Activated gamma-delta T cell (primary cell): ENCODE measurements at places on chromosomes 1 and 21.

- no peak for DNase-seq
Observed at GRCh38 chr1:162025541-162025940, 1.9 kb upstream of the OLFML2B start.

GRCh38 chr1:171948511-171948910 is 107.2 kb downstream of the DNM3 start:
- no peak for DNase-seq

GRCh38 chr1:115719285-115719684 is 49.2 kb downstream of the CASQ2 start:
- no peak for DNase-seq

DNA sequence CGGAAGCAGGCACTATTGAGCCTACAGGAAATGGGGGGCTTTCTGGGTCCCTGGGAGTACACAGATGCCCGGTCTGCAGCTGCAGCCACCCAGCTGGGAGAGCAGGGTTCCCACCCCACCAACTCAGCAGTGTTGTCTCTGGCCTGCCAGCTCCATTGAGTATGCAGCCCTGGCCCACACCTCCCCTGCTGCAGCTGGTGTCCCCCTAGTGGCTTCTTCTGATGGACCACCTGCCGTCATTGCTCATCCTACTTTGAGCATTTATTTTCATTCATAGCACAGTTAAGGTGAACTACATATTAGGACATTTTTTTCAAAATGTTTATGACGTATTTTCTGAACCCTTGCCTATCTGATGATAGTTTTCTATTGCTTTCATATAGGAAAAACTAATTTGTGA is 189.8 kb upstream of the LYPLAL1 start:
- DNase-seq: no peak

- DNase-seq: no peak
Observed at GRCh38 chr1:226360106-226360746, 47.7 kb downstream of the PARP1 start.

DNA sequence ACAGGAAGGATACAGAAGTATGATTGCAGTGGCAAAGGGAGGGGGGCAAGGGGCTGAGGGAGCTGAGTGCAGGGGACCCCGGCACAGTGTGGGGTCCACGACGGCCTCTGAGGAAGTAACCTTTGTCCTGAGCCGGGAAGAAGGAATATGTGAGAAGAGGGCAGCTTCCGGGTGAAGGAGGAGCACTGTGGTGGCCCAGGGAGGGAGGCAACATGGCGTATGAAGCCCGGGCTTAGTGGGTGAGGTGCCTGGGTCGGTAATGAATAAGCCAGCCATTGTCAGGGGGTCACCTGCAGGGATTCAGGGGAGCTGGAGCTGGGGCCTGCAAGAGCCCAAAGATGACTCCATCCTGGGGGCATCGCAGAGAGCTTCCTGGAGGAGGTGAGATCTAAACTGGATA is 200.4 kb downstream of the FOXD2 start:
- no peak for DNase-seq

- no peak for DNase-seq
Observed at GRCh38 chr1:209355415-209355814, 228.1 kb upstream of the CAMK1G start.

DNA sequence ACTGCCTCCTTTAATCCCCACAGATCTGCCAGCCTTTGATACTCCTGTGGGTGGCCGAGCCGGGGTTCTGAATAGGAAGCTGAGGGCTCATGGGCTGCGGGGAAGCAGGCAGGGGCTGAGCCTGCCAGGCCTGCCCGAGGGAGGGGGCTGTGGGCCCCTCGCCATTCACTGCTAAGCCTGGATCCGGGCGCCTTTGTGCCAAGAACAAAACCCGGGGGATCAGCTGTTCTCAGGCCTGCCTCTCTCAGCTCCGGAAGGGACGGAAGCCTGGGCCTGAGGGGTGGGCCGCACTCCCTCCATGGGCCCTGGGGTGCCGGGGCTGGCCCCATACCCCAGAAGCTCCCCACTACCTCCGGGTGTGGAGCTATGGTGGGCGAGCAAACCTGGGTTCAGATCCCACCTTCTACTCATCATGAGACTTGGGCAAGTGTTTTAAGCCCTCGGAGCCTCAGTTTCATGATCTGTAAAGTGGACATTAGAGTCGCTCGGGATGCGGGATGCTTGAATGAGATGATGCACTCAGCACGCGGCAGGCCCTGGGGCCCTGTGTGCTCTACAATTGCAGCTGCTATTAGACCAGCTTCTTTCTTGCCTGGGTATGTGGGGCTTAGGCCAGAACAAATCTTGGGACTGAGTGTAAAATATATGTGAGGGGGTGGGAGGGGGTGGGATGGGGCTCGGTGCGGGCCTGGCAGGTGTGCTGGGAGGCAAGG is 19.2 kb upstream of the EPHA2 start:
- DNase-seq: no peak

DNA sequence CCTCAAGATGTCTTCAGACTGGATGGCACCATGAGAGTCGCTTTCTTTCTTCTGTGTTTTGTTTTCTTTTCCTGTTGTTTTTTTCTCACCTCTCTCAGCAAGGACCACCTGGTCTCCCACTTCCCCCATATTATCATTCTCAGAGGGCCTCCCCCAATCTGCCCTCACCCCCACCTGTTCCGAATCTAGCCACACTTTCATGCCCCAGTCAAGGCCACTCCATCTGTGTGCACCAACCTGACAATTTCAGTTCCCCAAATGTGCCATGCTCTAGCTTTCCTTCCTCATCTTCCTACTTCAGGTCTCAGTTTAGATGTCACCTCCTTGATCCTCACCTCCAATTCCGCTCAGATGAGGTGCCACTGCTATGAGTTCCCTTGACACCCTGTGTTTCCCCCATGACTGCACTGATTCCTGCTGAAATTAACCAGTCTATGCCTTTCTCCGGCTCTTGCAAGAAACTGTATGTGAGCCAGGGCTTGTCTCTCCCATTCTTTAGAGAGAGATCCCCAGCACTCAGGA is 146.2 kb downstream of the PLPP3 start:
- DNase-seq: no peak

DNA sequence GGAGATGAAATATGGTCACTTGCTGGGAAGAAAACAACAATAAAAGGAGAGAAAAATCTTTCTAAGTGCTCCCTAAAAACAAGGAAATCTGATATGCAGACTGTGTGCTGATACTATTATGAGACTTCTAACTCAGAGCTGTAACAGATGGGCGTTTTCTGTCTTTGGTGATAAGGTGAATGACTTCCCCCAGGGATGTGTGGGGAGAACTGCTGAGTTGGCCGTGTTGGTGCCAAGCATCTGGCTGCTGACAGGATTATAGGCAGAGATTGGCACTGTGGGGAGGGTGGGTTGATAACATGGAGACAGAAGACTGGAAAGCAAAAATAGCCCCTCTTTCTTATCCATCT is 438.5 kb upstream of the PLXNA2 start:
- no peak for DNase-seq

- DNase-seq: no peak
Observed at GRCh38 chr1:76510672-76511557, 356.4 kb upstream of the ST6GALNAC5 start.

DNA sequence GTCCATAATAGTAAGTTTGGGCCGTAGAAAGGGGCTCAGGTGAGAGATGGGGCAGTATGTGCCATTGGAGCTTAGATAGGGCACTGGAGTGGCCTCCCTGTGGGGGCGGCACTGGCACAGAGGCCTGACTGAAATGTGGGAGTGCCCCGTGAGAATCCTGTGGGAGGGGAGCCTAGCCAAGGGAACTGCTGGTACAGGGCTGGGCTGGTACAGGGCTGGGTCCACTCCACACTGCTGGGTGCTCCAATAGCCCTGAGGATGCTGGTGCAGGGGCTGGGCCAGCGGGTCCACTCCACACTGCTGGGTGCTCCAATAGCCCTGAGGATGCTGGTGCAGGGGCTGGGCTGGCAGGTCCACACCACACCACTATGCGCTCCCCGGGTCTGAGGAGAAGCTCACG is 44.8 kb upstream of the PWP2 start:
- DNase-seq: no peak

DNA sequence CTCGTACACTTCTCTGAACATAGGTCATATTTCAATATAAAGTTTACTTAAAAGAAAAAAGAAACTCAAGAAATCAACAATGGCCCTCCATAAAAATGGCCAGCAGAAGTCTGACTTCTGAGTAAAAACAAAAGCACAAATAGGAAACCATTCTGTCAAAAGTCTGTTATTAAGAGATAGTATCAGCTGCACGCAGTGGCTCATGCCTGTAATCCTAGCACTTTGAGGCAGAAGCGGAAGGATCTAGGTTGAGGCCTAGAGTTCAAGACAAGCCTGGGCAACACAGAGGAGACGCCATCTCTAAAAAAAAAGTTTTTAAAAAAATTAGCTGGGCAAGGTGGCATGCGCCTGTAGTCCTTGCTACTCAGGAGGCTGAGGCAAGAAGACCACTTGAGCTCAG is 67.3 kb downstream of the PUM1 start:
- no peak for DNase-seq

- no peak for DNase-seq
Observed at GRCh38 chr1:23555986-23556634, 3.2 kb downstream of the ID3 start.

- DNase-seq: no peak
Observed at GRCh38 chr1:57066980-57067610, 101.3 kb upstream of the C8B start.

- no peak for DNase-seq
Observed at GRCh38 chr1:180168786-180169639, 14.3 kb downstream of the QSOX1 start.

GRCh38 chr1:153741986-153742385 is 14.1 kb downstream of the INTS3 start:
- DNase-seq: no peak

- no peak for DNase-seq
Observed at GRCh38 chr1:186757851-186758250, 70.9 kb upstream of the PLA2G4A start.

DNA sequence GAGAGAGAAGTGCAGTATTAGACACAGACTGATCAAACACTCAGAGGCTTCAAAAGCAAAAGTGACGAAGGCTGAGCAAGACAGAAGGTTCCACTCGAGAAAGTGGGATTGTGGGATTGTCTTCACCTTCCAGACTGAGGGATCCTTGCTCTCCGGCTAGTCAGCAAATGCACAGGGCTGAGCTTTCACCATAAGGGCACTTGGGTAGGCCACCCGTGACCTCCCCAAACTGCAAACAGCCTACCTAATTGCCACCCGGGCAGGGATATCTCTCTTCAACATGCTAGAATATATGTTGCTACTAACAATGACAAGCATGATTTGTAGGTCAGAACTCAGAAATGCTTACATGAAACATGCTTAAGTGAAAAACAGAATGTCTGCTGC is 35.3 kb upstream of the RIPK4 start:
- DNase-seq: no peak

- DNase-seq: no peak
Observed at GRCh38 chr1:22018583-22019559, 17.4 kb downstream of the CELA3A start.

- no peak for DNase-seq
Observed at GRCh38 chr1:228081144-228081543, 1.4 kb upstream of the ARF1 start.

DNA sequence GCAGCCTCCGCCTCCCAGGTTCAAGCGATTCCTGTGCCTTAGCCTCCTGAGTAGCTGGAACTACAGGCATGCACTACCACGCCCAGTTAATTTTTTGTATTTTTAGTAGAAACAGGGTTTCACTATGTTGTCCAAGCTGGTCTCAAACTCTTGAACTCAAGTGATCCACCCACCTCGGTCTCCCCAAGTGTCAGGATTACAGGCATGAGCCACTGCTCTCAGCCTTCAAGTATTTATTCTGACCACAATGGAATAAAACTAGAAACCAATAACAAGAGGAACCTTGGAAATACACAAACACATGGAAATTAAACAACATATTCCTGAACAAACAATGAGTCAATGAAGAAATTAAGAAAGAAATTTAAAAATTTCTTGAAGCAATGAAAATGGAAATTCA is 32.7 kb upstream of the DR1 start:
- DNase-seq: no peak

- DNase-seq: no peak
Observed at GRCh38 chr1:230120921-230121381, 53.9 kb downstream of the GALNT2 start.

- no peak for DNase-seq
Observed at GRCh38 chr1:178300352-178300699, 196.4 kb downstream of the CLEC20A start.

GRCh38 chr21:28608646-28609045 is 384.0 kb downstream of the LTN1 start:
- DNase-seq: no peak

DNA sequence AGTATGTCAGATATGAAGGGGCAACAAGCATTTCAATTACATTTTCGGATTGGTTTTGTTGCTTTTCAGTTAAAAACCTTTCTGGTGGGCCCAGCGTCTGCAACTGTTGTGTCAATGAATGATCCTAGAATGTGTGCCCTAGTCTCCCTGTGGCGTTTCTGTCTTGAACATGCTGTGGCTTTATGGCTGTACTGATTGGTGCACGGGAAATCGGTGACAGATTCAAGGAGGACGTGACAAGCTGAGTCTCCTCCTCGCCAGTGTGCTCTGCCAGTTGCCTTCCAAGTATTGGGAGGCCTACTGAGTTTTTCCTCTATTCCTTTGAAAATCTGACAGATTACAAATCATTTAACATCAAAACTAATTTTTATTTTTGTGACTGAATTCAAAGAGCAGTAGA is 127.6 kb downstream of the ZP4 start:
- DNase-seq: no peak

GRCh38 chr1:48859456-48859855 is 82.8 kb upstream of the BEND5 start:
- DNase-seq: no peak

GRCh38 chr21:38280454-38280853 is 23.7 kb downstream of the KCNJ15 start:
- no peak for DNase-seq

- DNase-seq: no peak
Observed at GRCh38 chr1:227586733-227587132, 23.4 kb downstream of the ZNF678 start.

DNA sequence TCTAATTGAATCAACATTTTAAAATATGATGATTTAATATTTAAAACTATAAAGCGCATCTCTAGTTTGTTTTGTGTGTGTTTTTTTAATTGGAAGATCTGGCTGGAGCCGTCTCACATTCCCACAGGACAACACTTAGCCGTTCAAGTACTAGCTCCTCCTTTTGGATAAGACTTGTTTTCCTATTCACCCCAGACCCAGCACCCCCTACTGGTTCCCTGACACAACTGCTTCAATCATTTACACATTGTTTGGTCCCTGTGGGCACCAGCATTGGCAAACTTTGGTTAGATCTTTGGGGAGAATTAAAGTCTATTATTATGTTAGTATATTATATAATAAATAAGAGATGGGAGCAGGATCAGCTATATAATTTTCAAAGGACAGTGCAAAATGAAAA is 34.5 kb downstream of the TYW3 start:
- DNase-seq: no peak

GRCh38 chr21:14064296-14064645 is 146.5 kb downstream of the LIPI start:
- no peak for DNase-seq

- DNase-seq: no peak
Observed at GRCh38 chr1:6867321-6867720, 82.1 kb downstream of the CAMTA1 start.

GRCh38 chr1:162996261-162996660 is 72.9 kb upstream of the RGS4 start:
- DNase-seq: no peak
